ENCODE measurements at places on chromosomes 1 and 21.
A peak's percentile ranks its signal among the peaks of the same experiment; 100 is the strongest.

DNA sequence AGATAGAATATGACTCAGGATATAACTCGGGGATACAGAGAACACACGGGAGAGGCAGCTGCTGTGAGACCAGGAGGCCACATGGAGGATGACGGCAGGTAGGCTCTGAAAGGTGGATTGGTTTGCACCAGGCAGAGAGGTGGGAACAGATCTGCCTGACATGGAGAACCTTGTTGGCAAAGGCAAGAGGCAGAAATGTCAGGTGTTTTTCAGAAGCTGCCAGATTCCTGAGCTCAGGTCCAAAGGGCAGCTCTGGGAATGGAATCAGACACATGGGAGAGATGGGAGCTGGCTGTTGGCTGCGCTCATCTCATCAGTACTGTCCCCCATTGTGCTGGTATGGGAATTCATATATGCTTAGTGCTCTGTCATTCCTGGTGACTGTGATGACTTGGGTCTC lies 19.2 kb downstream of the SYT6 start:
- no peak for DNase-seq

DNA sequence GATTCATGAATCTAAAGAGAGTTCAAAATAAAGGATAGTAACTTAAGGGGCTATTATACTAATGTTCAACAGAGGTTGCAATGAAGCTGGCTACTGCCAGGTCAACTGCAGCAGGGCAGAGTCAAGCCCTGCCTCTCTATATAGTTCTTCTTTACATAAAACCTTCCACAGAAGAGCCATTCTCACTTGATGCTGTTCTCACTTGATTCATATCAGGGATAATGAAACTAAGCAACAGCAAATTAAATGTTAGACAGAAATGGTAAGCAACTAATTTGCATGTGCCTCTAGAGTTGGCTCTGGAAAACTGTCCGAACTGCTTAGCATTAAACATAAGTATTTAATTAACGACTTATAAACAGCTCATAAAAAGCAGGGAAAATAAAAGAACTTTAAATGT lies 17.4 kb downstream of the CCSAP start:
- no peak for DNase-seq

- DNase-seq = no peak
Observed at GRCh38 chr21:44704636-44705001, 6.8 kb downstream of the TSPEAR start.

GRCh38 chr1:215543191-215543606 lies 23.9 kb upstream of the KCTD3 start:
- DNase-seq = no peak

GRCh38 chr1:171286032-171286705 lies 27.8 kb upstream of the FMO4 start:
- no peak for DNase-seq

- no peak for DNase-seq
Observed at GRCh38 chr1:99943223-99943794, 26.5 kb upstream of the SLC35A3 start.

DNA sequence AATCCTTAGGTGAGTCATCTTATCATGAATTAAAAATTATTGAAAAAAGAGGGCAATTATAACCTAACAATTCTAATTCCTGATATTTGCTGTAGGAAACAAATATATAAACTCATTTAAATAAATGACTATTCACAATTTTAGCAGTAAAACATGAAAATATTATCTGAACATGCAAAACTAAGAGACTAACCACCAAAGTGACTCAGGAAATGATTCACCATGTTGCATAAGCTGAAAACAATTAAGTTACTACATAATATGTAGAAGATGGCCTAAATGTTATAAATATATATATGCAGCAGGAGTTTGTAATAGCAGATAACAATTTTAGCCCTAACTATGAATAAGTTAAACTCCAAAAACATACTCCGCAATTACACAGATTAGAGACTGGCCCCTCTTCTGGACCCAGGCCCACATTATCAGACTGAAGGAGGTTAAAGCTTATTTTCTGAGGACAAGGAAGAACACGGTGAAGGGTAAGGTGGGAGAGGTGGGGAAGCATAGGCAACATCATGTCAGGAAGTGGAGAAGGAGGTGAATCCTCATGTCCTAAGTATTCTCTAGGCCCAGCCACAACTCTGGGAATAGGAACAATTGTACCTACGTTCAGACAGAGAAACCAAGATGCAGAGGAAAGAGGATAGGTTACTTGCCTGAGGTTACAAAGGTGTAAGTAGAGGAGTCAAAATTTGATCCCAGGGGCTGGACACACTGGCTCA lies 15.6 kb upstream of the AIM2 start:
- DNase-seq = no peak

DNA sequence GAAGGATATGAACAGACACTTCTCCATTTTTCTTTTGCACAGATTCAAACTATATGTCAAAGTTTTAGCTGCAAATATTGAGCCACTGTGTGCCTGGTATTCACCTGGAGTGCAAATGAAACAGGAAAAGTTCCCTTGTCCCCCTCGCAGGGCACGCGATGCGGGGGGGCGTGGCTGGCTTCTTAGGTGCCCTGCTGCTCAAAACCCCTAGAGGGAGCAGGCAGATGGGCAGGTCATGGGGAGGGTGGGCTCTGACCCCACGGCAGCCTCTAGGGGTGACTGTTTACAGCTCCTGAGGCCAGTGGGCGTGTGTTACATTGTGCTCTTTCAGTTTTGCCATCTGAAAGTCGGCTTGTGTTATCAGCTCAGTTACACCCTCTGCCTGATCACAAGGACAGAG lies 931.2 kb upstream of the B3GALT2 start:
- DNase-seq = no peak

- no peak for DNase-seq
Observed at GRCh38 chr1:229579059-229579673, 20.7 kb upstream of the ABCB10 start.

- DNase-seq = no peak
Observed at GRCh38 chr21:16755061-16755460, 757.8 kb upstream of the CXADR start.

DNA sequence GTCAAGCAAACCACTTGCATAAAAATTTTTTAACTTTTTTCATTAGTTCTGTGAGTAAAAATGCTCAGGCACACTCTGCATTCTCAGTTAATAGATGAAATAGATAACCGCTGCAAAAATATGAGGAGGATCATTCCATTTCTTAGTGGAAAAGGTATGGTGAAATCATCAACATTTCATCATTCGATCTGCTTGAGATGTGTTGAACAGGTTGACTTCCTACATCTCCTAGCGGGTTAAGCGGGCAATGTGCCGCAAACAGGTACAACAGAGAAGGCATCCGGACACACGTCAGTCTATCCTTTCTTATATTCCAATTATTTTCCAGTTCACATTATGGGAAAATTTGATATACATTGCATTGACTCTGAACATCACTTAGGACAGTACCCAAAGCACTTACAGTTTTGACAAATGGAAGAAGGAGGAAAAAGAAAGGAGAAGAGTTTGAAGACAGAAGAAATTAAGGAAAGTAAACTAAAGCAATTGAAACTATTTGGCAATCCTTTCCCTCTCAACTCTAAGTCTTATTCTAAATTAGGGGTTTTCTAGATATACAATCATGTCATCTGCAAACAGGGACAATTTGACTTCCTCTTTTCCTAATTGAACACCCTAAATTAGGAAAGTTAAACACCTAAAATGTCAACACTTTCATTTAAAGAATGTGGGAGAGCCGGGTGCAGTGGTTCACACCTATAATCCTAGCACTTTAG lies 33.5 kb downstream of the NIBAN1 start:
- no peak for DNase-seq

DNA sequence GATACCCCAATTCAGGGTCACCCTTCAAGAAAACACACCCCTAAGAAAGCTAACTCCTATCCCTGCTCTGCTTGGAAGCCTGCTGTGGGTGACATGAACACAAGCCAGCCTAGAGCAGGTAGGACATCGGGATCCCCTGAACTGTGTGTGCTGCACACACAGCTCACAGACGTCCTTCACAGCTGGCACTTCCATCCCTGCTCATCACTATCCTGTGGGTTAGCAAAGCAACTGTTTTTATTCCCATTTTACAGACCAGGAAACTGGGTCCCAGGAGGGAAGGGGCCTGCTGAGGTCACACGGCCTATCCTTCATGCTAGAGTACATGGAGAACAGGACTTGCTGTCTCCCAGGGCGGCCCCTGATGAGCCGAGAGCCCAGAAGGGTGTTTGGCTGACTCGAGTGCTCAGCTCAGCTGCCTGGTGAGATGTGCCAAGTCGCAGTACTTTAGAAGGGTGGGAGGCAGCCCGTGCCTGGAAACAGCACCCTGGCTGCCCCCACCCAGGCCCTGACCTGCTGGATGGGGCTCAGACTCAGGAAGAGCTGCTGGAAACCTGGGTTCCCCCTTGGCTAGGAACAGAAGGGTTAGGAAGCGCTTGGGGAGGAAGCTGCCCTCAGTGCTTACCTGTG lies 28.3 kb upstream of the BTG2 start:
- no peak for DNase-seq

- peak; percentile 69 for DNase-seq
Observed at GRCh38 chr1:12078938-12079861, 16.1 kb downstream of the TNFRSF8 start.

DNA sequence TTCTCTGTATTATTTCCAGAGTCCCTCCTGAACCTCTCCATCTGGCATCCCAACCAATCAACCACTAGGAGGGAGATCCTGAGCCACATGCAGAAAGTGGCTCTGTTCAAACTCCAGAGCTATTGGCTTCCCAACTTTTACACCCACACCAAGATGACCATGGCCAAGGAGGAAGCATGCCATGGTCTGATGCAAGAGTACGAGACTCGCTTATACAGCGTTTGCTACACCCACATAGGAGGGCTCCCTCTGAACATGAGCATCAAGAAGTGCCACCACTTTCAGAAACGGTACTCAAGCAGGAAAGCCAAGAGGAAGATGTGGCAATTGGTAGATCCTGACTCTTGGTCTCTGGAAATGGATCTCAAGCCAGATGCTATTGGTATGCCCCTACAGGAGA lies 23.6 kb downstream of the RGSL1 start:
- no peak for DNase-seq

GRCh38 chr1:67347688-67348472 lies 40.2 kb downstream of the IL12RB2 start:
- DNase-seq = peak; percentile 52

GRCh38 chr1:52567943-52568342 lies 15.1 kb upstream of the TUT4 start:
- no peak for DNase-seq

- DNase-seq = no peak
Observed at GRCh38 chr1:64292399-64292798, 89.0 kb downstream of the UBE2U start.

- no peak for DNase-seq
Observed at GRCh38 chr1:243598433-243598832, 251.6 kb downstream of the AKT3 start.

GRCh38 chr1:90371448-90371813 lies 345.7 kb downstream of the BARHL2 start:
- DNase-seq = no peak
